CD8-positive, alpha-beta T cell (primary cell): ENCODE measurements at places on chromosomes 1 and 21.

DNA sequence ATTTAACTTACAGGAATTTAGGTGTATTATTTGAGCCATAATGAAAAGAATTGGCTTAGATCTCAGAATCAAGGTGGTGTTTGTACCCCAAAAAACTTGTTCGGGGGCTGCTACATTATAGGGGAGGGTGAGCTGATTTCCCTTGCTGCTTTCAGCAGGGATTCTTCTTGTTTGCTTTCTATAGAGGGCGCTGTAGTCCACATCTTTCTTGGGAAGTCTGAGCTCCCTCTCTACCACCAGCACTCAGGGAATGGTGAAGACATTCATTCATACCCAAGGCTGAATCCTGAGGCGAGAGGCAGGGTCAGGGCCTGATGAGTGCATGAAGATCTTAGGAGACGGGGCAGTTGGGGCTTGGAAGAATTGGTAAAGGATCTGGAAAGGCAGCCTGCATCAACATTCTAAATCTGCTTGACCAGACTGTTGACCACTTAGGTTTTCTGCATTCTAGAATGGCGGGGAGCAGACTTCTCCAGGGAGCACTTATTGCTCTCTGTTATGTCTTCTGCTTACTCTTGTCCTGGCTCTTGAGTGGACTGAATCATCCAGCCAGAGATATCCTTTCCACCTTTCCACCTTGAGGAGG is 18.9 kb downstream of the SPATA46 start:
- no peak for DNase-seq

- no peak for DNase-seq
Measured at GRCh38 chr1:179788259-179788658, 45.2 kb downstream of the FAM163A start.

DNA sequence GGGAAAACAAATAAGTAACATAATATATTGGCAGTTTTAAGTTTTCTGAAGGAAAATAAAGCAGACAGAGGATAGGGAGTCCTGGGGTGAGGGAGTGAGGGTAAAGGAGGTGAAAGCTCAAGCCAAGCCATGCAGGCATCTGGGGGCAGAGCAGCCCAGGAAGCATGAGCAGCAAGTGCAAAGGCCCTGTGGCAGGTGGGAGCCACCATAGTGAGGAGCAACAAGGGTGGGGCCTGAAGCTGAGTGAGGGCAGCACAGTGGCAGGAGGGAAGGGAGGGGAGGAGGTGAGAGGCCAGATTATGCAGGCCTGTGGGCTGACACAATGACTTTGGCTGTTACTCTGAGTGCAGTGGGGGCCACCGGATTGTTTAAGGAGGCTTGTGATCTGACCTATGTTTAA is 138.8 kb upstream of the TNR start:
- no peak for DNase-seq

DNA sequence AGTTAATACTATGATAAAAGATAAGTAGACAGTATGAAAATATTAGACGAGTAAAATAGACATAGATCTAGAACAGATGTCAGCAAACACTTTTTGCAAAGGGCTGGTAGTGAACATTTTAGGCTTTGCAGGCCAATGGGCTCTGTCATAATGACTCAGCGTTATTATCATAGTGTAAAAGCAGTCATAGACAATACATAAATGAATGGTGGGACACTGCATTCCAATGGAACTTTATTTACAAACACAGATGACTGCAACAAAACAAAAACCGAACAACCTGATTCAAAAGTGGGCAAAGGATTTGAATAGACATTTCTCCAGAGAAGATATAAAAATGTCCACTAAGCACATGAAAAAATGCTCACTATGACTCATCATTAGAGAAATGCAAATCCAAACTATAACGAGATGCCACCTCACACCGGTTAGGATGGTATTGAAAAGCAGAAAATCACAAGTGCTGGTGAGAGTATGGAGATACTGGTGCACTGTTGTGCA is 7.3 kb downstream of the GSTM5 start:
- DNase-seq = no peak

GRCh38 chr1:200969726-200970561 is 53.6 kb downstream of the KIF21B start:
- no peak for DNase-seq

DNA sequence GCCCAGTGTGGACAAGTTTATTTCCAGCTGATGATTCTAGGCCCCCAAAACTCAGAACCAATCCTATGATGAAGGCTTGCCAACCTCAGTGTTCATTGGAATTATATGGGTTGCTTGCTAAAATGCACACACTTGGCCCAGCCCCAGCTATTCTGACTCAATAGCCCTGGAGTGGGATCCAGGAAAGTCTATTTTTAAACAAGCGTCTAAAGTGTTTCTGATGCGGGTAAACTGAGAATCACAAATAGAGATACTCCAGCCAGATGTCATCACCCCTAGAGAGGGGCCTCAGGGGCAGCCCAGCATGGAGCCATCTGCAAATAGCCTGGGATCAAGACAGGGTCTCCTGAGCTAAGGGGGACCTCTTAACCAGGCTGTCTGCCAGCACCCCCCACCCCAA is 46.0 kb downstream of the PKP1 start:
- no peak for DNase-seq

GRCh38 chr1:219174460-219175211 is 958 bp downstream of the LYPLAL1 start:
- no peak for DNase-seq

DNA sequence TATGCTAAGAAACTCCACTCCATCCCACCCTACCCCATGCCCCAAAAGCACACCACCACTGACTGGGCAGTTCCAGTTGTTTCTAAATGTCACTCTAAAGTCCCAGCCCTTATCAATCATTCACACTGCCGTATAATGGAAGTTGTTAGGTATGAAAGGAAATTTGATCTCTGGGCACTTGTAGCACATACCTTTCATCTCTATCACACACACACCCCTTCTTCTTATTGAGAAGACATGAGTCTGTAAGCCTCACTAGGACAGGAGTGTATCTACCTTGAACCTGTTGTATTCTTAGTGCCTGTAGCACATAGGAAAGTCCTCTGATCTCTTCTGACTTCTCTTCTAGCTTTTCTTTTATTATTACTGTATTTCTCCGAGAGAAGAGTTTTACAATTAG is 22.3 kb upstream of the DHX9 start:
- DNase-seq = no peak

DNA sequence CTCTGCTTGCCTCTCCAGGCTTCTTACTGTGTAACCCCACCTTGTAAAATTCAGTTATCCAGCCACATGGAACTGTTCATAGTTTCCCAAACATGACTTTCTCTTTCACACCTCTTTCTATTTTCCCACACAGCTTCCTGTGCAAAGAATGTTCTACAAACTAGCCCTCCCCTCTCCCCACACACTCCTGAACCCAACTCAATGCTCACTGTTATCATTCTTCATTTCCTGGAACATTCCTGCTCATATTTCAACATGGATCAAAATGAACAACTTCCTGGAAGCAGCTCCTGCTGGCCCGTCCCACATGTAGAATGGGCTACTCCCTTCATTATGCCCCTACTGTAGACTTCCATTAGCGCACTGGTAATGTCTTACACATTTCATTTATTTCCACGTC is 7.5 kb upstream of the HSD11B1 start:
- DNase-seq = no peak

GRCh38 chr1:67717876-67718275 is 32.9 kb downstream of the GADD45A start:
- no peak for DNase-seq

GRCh38 chr1:17161137-17161740 is 42.0 kb upstream of the PADI2 start:
- DNase-seq = no peak

DNA sequence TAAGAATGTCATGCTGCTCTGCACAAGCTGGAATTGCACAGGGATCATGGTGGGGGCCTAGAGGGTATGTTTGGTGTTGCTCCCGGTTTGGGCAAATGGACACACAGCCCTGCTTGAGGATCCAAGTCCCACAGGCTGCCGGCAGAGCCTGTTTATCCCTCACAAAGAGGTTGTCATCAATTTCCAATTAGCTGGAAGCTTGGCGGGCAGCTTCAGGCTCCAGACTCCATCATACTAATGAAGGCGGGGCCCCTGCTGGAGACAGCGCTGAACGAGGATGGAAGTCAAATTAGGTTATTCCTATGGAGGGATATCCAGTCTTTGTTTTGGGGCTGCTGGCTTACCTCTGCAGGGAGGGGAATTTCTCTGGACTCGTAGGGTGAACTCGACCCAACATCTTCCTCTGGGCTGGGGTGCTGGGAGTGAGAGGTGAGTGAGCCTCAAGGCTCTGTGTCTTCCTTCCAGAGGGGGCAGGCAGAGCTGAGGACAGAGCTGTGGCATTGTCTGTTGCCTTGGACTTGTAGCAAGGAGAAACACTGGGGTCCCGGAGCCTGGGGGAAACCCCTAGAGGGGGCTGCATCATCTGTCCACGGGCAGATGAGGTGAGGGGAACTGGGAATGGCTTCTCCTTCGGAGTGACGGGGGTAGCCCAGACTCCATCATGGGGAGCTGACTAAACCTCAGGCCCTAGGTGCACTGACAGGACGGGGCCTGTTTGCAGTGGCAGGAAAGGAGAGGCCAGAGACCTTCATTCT is 24.9 kb upstream of the PARP1 start:
- no peak for DNase-seq

- DNase-seq = no peak
Measured at GRCh38 chr21:41951876-41952567, 1.8 kb downstream of the C2CD2 start.

DNA sequence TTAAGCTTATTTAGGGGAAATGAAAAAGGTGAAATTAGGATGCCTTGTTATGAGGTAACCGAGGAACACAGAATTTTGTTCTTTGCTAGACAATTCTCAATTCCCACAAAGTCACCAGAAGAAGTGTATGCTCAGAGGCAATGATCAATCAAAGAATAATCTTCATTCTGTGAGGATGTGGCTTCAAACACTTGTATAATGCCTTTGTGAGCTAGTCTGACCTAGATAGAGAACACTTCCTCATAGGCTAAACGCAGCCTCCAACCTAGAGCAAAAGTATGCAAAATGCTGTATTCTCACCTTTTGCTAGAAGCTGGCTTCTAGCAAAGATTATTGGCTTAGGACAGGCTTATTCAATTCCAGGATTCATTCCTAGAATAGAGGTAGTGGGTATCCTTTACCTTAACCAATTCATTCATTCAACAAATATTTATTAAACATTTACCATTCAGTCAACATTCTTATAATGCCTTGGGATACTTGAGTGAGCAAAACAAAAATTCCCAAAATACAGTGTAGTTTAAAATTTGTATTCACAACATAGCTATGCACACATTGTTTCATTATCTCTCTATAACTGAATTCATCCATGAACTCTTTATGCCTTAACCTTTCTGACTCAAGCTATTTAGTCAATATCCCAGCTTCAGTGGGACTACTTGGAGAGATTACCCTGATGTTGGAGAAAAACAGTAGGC is 530.2 kb downstream of the PTPRC start:
- DNase-seq = no peak

DNA sequence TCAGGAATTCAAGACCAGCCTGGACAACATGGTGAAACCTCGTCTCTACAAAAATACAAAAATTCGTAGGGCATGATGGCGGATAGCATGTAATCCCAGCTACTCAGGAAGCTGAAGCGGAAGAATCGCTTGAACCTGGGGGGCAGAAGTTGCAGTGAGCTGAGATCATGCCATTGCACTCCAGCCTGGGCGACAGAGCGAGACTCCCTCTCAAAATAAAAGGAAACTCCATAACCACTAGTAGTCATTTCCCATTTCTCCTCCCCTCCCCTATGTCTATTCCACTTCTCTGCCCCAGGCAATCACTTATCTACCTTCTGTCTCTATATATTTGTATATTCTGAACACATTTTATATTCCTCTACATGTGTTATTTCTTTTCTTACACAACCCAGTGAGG is 4.0 kb upstream of the CEP350 start:
- no peak for DNase-seq

DNA sequence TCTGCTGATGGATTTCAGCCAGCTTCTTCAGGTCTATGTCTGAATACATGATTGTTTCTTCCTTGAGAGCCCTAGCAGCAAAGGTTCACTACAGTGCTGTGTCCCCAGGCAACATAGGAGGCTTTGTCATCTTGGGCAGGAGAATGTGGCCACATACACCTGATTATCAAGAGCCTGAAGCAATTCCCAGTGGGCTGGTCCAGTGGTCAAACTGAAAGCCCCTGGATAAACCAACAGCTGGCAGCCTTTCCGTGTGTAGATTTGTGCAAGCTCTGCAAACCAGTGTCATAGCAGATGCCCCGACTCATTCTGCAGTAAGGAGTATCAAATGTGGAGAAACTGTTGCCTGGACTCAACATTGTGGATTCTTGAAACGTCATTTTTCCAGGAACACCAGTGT is 2.3 kb upstream of the GIPC2 start:
- DNase-seq = no peak

GRCh38 chr1:214720561-214720960 is 117.6 kb downstream of the CENPF start:
- no peak for DNase-seq

DNA sequence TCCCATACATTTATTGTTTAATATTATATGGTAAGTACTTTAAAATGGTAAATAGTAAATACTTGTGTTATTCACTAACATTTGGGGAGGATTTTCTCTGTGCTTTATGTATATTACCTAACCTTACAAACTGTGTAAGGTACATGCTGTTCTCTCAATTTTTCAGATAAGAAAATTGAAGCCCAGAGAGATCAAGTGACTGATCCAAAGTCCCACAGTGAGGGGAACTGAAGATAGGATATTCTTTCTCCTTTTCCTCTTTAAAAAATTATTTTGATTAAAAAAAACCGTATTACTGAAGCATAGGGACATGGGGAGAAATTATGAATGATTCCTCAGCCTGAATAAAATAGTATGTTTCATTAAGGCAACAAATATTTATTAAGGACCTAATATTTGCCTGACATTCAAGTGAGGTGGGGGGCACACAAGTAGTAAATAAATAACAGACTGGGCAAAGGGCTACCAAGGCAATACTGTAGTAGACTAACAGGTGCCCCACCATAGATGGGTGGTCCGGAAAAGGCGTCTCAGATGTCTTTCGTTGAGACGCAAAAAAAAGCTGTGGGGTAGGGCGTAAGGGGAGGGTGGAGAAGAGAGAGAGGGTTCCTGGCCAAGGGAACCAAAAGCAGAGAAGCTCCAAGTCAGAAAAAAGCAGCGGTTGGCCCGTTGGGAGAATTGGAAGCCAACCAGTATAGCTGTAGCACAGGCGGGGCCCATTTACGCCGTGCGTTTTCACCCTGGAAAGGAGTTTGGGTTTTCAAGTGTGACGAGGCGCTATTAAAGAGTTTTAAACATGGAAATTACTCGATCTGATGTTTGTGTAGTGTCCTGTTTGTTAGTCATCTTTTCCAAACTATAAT is 944 bp upstream of the AGO3 start:
- peak; percentile 58 for DNase-seq

DNA sequence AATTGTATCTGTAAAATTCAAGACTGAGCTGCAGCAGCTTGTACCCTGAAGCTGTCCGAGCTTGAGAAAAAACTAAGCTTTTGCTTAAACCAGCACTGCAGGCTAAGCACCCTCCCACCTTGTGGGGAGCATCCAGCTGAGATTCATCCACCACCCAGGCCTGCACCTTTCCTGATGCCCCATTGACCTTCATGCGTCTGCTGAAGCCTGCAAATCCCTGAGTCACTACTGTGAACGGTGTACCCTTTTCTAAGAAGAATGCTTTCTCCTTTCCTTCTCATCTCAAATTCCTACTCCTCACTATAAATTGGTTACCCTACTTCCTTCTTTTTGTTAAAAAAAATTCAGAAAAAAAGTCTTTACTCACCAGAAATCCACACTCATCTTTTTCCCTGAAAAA is 90.9 kb upstream of the RGS18 start:
- no peak for DNase-seq

GRCh38 chr1:37930246-37931101 is 16.4 kb downstream of the INPP5B start:
- peak; percentile 14 for DNase-seq

GRCh38 chr1:20834780-20835179 is 47.7 kb upstream of the HP1BP3 start:
- no peak for DNase-seq

GRCh38 chr1:103761896-103762295 is 12.2 kb downstream of the AMY1C start:
- no peak for DNase-seq
